Posterior cingulate gyrus (tissue), 11 donors: ENCODE measurements at places on chromosomes 5 and 9.
A peak's percentile ranks its signal among the peaks of the same experiment; 100 is the strongest.

DNA sequence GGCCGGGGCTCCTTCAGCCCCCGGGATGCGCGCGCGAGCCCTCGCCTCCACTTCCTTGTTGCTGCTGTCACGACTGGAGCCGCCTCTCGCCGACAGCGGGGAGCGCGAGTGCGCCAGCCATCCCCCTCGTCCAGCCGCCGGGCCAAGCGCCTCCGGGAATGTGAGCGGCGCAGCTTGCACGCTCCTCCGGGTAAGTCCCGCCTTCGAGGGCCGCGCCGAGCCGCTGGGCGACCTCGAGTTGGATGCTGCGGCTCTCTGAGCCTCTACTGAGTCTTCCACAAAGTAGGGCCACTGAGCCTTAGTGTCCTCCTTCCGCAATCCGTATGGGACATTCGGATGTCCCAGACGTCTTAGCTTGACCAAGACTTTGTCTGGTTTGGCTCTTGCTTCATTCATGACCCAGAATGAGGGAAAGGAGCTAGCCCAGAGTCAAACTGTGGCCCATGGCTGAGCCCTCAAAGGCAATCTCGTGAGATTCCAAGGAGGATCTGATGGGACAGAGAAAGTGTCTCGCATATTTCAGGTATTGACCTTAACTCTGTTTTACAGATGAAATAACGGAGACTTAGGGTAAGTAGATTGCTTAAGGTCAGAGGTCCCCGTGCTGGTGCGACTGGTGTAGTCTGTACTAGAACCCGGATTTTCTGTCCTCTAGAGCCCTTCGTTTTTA lies 586 bp downstream of the HMGXB3 start:
- peak; percentile 23 for DNase-seq

DNA sequence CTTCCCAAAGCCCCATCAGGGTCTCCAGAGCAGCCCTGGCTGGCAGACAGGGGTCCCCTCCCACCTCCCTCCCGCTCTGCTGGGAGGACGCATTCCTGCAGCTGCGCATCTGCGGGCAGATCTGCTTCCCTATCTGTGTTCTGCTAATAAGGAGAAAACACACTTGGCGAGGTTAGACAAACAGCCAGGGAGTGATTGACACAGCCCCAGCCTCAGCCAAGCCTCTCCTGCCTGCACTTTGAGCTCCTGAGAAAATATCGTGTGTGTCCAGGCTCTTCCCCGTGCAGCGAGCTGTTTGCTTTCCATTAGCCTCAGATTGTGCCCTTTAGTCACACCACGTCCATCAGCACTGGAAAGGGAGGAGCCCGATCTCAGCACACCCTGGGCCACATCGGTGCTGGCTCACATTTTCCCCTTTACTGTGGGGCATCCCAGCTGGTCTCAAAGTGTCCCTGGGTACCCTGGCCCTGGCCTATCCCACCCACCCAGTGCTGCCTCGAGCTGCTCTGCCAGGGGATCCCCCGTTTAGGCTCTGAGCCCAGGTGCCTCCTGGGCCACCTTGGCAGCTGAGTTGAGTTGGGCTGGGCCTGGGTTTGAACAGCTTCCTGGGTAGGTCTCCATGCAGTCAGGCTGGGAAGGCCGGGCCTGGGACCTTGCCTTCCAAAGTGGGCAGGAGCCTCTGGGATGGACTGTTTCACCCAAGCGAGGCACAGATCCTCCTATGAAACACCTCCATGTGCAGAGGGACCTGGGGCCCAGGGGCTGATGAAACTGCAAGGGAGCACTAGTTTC lies 61.1 kb downstream of the BARX1 start:
- no peak for DNase-seq

DNA sequence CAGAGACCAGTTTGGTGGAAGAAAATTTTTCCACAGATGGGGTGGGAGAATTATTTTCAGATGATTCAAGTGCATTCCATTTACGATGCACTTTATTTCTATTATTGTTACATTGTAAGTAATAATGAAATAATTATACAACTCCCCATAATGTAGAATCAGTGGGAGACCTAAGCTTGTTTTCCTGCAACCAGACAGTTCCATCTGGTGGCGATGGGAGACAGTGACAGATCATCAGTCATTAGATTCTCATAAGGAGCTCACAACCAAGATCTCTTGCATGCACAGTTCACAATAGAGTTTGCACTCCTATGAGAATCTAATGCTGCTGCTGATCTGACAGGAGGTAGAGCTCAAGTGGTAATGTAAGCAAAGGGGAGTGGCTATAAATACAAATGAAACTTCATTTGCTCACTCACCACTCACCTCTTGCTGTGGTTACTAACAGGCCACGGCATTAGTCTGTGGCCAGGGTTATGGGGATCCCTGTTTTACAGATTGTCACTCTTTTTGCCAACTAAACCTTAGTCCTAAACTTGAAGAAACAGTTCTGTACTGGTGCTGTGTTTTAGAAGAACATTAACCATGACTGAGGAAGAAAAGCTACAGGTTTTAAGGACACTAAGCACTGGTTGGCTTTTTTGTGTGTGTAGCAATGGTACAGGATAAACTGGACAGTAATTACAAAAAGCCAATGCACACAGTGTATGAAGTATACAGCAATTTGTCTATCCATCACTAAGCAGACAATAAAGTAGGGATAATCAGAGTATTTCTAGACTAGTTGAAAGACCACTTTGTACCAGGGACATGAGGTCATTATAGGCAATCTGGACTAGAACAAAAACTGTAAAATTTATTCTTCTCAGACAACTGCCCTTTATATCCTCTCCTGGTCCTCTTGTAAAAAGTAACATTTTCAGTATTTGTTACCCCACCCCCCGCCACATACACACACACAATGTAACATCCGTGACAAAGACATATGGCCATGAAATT lies 9.9 kb downstream of the TMEM232 start:
- no peak for DNase-seq

DNA sequence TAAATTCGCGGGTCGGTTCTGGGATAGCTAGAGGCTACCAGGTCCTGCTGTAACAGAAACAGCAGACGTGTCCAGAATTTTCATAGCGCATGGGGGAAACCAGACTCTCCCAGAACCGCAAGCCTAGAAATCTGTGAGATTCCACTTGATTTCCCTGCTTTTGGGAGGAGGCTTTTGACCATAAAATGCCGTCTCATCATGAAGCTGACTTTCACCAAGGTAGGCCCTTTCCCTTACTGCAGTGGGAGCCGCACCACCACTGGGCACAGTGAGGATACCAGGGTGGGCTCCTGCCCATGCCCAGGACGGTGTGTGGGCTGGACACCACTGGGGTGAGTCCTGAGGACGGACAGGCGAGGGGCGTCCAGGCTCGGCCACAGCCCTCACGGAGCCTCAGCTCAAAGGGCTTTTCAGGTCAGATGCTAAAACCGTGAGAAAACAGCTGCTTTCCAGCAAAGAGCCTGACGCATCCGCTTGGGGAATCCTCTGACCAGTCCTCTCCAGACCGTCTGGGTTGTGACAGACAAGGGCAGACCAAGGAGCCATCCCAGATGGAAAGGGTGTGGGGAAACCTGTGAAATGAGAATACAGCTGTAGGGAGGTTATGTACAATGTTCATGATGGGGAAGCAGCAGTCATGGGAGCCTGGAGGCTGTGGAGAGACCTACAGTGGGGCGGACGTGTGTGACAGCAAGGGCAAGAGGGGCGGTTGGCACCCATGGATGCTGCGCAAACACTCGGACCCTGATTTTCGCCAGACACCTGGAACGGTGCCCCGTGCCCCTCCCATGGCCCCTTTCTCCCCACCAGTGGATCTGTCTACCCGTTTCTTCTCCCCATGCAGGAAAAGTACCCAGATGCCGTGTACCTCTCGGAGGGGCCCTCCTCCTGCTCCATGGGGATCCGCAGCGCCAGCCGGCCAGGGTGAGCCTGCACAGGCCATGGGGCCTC lies 59.2 kb downstream of the IPPK start:
- DNase-seq: no peak

- no peak for DNase-seq
Observed at GRCh38 chr5:157740229-157740610, 3.3 kb upstream of the LSM11 start.

GRCh38 chr5:132388244-132389050 lies 18.9 kb downstream of the SLC22A5 start:
- DNase-seq: no peak

- DNase-seq: no peak
Observed at GRCh38 chr9:101791938-101792337, 53.5 kb upstream of the GRIN3A start.

- peak; percentile 55 for DNase-seq
Observed at GRCh38 chr5:150350524-150351344, 6.8 kb upstream of the TCOF1 start.

GRCh38 chr5:159071382-159071781 lies 28.3 kb downstream of the EBF1 start:
- no peak for DNase-seq

DNA sequence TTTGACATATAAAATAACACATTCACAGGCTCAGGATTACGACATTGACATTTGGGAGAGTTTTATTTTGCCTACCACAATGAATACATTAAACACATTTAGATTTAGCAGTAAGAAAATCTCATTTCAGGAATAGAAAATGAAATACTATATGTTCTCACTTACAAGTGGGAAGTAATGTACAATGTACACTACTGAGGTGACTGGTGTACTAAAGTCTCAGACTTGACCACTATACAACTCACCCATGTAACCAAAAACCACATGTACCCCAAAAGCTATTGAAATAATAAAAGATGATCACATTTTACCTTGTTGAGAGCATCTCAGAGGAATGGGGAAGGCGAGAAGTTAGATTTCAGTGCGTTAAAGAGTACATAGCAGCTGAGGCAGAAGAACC lies 1202.4 kb upstream of the SEMA6A start:
- no peak for DNase-seq
